ENCODE measurements at places on chromosomes 2 and 18.

DNA sequence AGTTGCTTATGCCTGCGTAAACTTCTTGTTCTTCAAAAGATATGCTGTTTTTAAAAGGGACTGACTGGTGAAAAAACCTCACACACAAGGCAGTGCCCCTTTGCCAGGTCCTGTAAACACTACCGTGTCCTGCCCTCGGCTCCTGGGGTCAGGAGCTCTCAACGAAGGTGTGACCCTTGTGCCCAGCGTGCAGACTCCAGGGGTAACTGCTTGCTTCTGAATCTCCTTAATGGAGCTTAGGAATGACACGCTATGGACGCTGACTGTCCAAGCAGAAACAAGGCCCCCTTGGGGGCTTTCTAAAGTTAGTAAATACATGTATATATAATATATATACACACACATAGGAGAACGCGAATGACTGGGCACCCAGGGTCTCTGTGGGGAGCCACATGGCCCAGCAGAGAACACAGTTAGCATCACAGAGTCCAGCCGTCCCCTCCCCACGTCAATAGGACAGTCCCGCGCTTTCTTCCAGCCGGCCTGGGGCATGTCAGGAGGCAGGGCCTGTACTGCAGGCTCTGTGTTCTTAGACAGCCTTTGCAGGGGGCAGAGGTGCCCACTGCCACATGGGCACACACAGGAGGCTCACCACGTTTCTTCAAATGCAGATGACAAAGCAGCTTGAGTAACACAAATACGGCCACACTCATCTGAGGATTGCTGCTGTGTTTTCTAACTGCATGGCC, 96.1 kb downstream of the HDAC4 start:
- DNase-seq = no peak

GRCh38 chr2:177393203-177393755, 706 bp downstream of the AGPS start:
- DNase-seq = no peak

- no peak for DNase-seq
Measured at GRCh38 chr2:46086578-46087070, 210.6 kb upstream of the EPAS1 start.

DNA sequence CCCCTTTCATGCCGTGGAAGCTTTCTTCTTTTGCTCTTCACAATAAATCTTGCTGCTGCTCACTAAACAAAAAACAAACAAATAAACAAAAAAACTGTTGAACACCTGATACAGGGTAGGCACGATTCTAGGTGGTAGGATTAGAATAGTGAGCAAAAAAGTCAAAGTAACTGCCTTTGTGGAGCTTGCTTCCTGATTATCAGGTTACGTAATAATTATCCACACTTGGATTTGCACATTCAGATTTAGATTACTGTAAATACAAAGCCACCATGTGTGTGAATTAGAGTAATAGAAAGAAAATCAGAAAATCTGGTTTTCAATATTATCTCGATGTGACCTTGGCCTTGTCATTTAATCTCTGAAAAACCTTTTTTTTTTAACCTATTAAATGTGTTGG, 307.1 kb downstream of the NRXN1 start:
- DNase-seq = no peak

GRCh38 chr18:33878213-33878612, 300.2 kb downstream of the ASXL3 start:
- no peak for DNase-seq

GRCh38 chr2:64311948-64312621, 141.9 kb upstream of the LGALSL start:
- DNase-seq = peak; percentile 54

GRCh38 chr2:8447610-8448221, 234.1 kb upstream of the ID2 start:
- DNase-seq = no peak

DNA sequence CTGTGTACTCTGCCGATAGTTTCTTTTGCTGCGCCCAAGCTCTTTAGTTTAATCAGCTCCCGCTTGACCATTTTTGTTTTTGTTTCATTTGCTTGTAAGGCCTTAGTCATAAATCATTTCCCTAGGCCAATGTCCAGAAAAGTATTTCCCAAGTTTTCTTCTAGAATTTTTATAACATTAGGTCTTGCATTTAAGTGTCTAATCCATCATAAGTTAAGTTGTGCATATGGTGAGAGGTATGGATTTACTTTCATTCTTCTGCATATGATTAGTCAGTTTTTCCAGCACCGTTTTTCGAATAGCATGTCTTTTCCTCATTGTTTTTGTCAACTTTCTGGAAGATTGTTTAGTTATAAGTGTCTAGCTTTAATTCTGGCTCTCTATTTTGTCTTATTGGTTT, 484.8 kb upstream of the CNTNAP5 start:
- DNase-seq = no peak

GRCh38 chr2:155690785-155691184, 641.7 kb downstream of the NR4A2 start:
- DNase-seq = no peak

GRCh38 chr18:61703508-61703907, 189.3 kb downstream of the RNF152 start:
- no peak for DNase-seq

DNA sequence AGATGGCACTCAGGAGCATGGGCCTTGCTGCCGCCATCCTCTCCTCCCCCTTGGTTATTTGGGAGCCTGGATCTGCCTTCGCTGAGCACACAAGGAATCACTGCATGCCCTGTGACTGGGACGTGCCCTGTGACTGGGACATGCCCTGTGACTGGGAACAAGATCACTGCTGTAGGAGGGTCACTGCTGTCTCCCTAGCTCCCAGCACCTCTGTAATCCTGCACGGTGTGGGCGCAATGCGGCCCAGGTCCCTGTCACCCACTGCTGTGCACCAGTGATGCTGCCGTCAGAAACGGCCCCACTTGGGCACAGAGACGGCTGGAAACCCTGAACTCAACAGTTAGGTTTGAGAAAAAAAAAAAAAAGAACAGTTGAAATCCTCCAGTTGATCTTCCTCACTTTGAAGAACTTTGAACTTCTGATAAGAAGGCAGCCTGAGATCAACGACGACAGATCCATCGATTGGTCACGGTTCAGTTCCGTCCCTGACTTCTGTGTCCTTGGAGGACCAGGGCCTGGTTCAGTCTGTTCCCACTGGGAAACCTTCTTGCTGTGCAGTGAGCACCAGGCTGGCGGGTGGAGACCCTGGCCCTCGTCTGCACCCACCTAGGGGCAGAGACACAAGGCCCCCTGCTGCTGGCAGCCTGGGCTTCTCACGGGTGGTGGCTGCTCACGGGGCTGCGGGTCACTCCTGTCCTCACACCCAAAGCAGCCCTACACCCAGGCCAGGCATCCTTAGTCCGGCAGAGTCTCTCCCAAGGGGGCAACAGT, 125.9 kb downstream of the PXDN start:
- no peak for DNase-seq

DNA sequence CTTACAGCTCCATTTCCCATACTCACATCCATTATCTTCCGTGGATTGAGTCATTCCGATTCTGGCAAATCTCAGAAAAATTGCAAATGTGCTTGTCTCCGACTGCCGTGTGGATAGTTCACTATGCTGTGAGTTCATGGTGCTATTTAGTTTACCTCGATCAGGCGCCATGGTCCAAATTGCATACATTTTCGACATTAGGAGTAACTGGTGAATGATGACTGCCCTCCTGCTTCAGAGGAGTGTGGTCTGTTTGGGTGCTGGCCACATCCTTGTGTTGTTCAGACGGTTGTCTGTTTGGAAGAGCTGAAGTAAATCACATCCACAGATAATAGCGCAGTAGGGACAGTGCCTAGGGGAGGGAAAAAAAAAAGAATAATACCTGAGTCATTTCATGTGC, 439.5 kb downstream of the ZNF516 start:
- no peak for DNase-seq

GRCh38 chr2:30273574-30273929, 42.2 kb downstream of the LBH start:
- DNase-seq = no peak

Data from neuronal stem cell (in vitro differentiated cells).